Colonic mucosa (tissue), 4 donors: ENCODE measurements at places on chromosomes 16 and 17. TPM values are rescaled to one million over a fixed set of nuclear protein-coding genes. Genes with fewer than 3 reads are reported as not detected.
A peak's percentile ranks its signal among the peaks of the same experiment; 100 is the strongest.

Gene MYH13
- not detected for total RNA-seq

DNA sequence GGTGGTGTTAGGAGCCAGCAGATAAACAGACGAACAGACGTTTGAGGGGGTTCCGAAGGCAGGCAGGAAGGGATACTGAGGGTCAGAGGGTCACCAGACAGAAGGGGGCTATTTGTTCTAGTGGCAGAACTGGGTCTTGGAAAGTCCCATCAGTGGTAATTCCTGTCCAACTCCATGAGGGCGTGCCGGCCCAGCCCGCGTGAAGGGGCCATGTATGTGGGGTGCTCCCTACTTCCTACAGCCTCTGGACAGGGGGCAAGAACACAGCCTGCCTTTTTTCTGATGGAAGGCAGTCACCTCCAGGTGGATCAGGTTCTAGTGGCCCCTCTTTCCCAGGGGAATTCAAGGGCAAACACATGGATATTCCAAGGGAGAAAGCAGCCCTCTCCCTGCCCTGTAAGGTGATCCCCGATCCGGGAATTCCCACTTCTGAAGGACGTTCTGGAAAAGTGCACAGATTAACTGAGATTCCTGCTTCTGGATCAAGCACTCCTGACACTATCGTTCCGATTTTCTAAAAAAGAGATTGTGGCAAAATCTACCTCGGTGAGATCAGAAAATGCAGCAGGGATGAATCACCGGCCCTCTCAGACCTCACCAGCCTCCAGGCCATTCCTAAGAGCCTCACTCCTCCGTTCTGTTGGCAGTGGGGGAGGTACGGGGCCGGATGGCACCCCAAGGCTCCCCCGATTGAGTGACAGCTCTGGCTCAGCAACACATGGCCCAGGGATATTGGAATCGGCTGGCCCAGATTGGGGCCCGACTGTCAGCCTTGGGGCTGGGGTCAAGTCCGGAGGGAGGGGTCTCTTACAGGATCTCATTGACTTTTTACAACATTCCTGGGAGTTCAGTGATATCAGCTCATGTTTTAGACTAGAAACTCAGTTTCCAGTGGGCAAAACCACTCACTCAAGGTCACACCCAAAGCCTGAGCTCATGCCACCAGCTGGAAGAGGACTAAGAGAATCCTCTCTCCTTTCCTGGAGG, 12.4 kb downstream of the STX1B start:
- peak overlapping the region; percentile 36 for H3K4me3 ChIP-seq
- H3K27ac ChIP-seq: no peak overlapping the region
- no peaks in the 10 kb centered on the region for H3K4me1 ChIP-seq
- H3K36me3 ChIP-seq: no peaks in the 10 kb centered on the region

GRCh38 chr16:2371421-2371820, 30.9 kb upstream of the ABCA3 start:
- H3K27me3 ChIP-seq: no peaks in the 10 kb centered on the region
- H3K4me1 ChIP-seq: no peaks in the 10 kb centered on the region
- no peak for DNase-seq

GRCh38 chr17:38701504-38702165, 3.4 kb upstream of the MLLT6 start:
- no peaks in the 10 kb centered on the region for H3K27me3 ChIP-seq
- peaks cover 6% of the 10 kb centered on the region for H3K4me1 ChIP-seq
- no peaks in the 10 kb centered on the region for H3K36me3 ChIP-seq

- peaks cover 22% of the 10 kb centered on the region for H3K4me1 ChIP-seq
- no peak overlapping the region for H3K27ac ChIP-seq
- H3K4me3 ChIP-seq: no peak overlapping the region
These were observed 9.4 kb upstream of the ATP2A3 start for GRCh38 chr17:3973495-3974137.

DNA sequence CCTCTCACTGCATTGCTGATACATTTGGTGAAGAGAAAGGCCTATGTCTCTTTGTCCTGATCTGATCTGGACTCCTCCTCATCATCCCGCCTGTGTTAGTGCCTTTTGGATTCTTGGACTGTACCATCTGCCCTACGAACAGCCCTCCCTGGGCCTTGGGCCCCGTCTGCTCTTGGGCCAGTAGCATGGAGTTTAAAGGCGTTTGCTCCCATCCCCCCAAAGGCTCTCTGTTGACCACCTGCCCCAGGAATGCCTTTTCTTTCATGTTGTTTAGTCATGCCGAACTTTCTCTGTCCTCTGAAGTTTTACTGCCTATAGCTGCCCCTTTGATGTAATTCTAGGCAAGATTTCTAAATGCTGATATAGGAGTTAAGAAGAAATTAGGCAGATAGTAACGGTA, 30.9 kb upstream of the MEAK7 start:
- H3K4me3 ChIP-seq: no peak overlapping the region
- no peaks in the 10 kb centered on the region for H3K27me3 ChIP-seq
- no peaks in the 10 kb centered on the region for H3K36me3 ChIP-seq
- no peak overlapping the region for H3K27ac ChIP-seq
- H3K4me1 ChIP-seq: no peaks in the 10 kb centered on the region

Gene TEX19
- total RNA-seq: not detected

DNA sequence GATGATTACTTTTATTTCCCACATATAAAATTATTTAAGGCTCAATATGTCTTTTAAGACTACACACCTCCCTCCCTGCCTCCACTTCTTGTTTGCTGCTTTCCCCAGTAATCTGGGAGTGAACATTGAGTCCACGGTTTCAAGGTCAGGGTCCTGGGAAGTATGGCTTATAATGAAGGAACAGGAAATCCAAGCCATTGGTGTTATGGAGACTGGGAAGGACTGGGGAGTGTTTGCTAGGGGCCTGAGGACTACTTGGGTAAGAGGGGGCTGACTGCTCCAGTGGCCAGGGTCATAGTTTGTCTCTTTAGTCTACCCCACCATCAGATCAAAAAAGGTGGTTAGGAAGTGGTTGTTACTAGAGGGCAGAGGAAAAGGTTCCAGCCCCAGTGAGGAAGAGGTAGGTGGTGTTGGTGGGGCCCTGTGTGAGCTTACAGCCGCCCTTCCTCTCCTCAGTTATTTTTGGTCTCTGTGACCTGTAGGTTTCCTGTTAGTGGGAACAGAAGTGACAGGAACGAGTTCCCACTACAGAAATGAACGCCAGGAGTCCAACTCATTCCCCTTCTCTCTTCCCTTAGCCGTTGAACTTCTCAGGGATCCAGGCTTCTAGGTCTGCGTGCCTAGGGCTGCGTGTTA, 742 bp upstream of the SLC16A13 start:
- no peaks in the 10 kb centered on the region for H3K36me3 ChIP-seq
- peak overlapping the region; percentile 88 for H3K4me3 ChIP-seq
- H3K27ac ChIP-seq: peak overlapping the region; percentile 83

GRCh38 chr17:47889734-47890529, 6.1 kb upstream of the SP2 start:
- no peak overlapping the region for H3K27ac ChIP-seq
- H3K4me3 ChIP-seq: no peak overlapping the region
- peak; percentile 93 for DNase-seq
